Stimulated activated CD4-positive, alpha-beta T cell treated with anti-CD3 and anti-CD28 coated beads, Interleukin-2, amount 100 ng/mL, for 4 hours (primary cell): ENCODE measurements at places on chromosomes 7 and 10.

DNA sequence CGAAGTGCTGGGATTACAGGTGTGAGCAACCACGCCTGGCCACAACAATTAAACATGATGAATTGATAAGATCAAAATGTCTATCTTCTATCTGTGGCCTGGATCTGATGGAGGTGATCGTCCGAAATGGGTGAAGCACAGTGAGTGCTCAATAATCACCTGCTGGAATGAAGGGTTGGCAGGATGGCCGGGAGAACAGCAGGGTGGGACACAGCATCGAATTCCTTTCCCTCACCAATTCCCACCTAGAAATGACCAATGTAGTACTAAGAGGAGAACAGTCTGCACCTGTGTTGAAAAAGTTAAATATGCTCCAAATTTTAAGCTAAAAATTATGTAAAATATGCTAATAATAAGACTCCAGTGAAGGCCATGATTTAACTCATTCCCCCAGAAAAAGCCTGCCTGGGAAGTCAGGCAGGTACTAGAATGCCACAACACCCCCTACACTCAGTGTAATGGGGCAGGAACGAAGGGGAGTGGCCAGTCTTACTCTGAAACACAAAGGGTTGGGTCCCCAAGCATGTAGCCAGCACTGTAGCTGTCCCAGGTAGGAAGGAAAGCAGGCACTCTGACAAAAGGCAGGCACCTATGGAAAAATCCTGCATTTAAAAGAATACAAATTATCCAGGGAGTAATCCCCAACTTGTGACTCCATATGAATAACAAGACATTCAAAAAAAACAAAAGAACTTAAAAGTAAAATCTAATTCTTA, 110.3 kb downstream of the VPS41 start:
- no peak for DNase-seq

DNA sequence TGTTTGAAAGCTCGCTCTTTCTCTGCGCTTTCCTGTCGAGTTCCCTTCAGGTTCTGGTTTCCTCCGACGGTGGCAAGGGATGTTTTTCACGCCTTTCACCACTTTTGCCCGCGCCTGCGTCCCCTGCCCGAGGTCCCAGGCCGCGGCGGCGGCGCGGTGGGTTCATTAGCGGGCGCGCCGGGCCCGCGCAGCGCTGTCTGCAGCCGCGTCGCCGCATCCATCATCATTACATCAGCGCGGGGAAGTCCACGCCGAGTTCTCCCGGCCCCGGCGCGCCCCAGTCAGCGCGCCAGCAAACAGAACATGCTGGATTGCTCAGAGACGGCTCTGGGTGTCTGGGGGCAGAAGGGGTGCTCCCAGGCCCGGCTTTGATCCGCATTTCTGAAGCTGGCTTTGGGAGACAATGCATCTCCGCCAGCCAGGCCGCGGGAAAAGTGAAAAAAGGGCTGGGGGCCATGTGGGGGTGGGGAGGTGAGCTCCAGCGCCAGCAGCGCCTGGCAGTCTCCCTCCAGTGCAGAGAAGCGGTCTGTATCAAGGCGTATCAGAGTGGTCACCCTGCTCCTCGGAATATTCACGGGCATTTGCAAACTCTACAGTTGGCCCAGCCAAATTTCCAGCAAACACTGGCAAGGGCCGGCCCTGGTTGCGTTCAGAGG, 8.9 kb downstream of the GLI3 start:
- DNase-seq, result no peak

- DNase-seq, result no peak
These were observed at the start of gene CLCN1 for GRCh38 chr7:143315776-143316175. Gene CLCN1 (plus strand): TSS chr7:143316111. CDS start chr7:143316213, 102 bp downstream.

- no peak for DNase-seq
These were observed 67.9 kb downstream of the ADCY1 start for GRCh38 chr7:45642044-45642443.

- no peak for DNase-seq
These were observed 352.1 kb downstream of the FRMD4A start for GRCh38 chr10:13978533-13979115.
